Effector memory CD8-positive, alpha-beta T cell (primary cell): ENCODE measurements at places on chromosomes 4 and X.

- H3K27ac ChIP-seq = no peak overlapping the region
- no peaks in the 10 kb centered on the region for H3K36me3 ChIP-seq
- H3K27me3 ChIP-seq = no peaks in the 10 kb centered on the region
- no peak overlapping the region for H3K4me3 ChIP-seq
- DNase-seq = no peak
- no peaks in the 10 kb centered on the region for H3K4me1 ChIP-seq
Observed at GRCh38 chr4:86961116-86961515, 26.3 kb downstream of the AFF1 start.

- no peak overlapping the region for H3K4me3 ChIP-seq
- no peak for DNase-seq
- H3K4me1 ChIP-seq = no peaks in the 10 kb centered on the region
- no peak overlapping the region for H3K27ac ChIP-seq
- H3K36me3 ChIP-seq = no peaks in the 10 kb centered on the region
- no peaks in the 10 kb centered on the region for H3K27me3 ChIP-seq
Observed at GRCh38 chrX:148133105-148133725, 152.1 kb downstream of the FMR1NB start.

GRCh38 chrX:125758819-125759218, 407.3 kb downstream of the DCAF12L2 start:
- no peak for DNase-seq
- H3K27me3 ChIP-seq = no peaks in the 10 kb centered on the region
- no peaks in the 10 kb centered on the region for H3K36me3 ChIP-seq

- H3K4me3 ChIP-seq = no peak overlapping the region
- DNase-seq = no peak
- no peaks in the 10 kb centered on the region for H3K27me3 ChIP-seq
- H3K36me3 ChIP-seq = no peaks in the 10 kb centered on the region
- H3K27ac ChIP-seq = no peak overlapping the region
Observed at GRCh38 chr4:96916711-96917110, 1076.8 kb downstream of the PDHA2 start.

DNA sequence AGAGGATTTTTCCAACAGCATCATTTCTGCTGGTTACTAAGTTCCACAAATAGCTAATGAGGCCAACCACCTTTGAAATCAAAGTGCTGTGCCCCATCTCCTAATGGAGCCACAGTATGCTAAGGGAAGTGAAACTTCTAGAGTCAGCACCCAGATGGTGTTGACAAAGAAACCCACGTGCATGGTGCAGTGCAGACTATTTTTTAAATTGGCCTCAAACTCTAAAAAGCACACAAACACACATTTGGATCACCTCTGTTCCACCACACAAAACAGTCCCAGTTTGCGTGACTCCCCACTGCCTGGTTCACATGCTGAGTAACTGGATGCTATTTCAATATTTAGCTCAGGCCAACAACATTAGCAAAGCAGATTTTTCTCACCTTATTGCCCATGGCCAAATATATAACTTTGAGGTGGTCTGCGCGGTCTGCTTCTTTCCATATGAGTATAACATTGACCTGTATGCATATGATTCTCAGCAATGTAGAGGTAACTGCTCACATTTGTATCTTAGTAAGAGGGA, 69.9 kb downstream of the AMELX start:
- no peaks in the 10 kb centered on the region for H3K27me3 ChIP-seq
- H3K27ac ChIP-seq = no peak overlapping the region
- H3K36me3 ChIP-seq = no peaks in the 10 kb centered on the region
- no peaks in the 10 kb centered on the region for H3K4me1 ChIP-seq
- DNase-seq = no peak
- no peak overlapping the region for H3K4me3 ChIP-seq

DNA sequence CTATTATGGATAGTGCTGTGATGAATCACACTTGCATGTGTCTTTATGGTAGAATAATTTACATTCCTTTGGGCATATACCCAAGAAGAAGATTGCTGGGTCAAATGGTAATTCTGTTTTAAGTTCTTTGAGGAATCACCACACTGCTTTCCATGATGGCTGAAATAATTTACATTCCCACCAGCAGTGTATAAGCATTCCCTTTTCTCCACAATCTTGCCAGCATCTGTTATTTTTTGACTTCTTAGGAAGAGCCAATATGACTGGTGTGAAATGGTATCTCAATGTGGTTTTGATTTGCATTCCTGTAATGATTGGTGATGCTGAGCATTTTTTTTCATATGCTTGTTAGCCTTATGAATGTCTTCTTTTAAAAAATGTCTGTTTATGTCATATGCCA, 1120.2 kb downstream of the ARAP2 start:
- DNase-seq = no peak
- no peak overlapping the region for H3K27ac ChIP-seq
- H3K4me1 ChIP-seq = no peaks in the 10 kb centered on the region
- no peak overlapping the region for H3K4me3 ChIP-seq
- no peaks in the 10 kb centered on the region for H3K36me3 ChIP-seq

- no peak overlapping the region for H3K4me3 ChIP-seq
- H3K36me3 ChIP-seq = peaks cover 7% of the 10 kb centered on the region
- peaks cover 23% of the 10 kb centered on the region for H3K4me1 ChIP-seq
- H3K27me3 ChIP-seq = no peaks in the 10 kb centered on the region
Observed at GRCh38 chr4:6888506-6889071, 21.0 kb upstream of the TBC1D14 start.

DNA sequence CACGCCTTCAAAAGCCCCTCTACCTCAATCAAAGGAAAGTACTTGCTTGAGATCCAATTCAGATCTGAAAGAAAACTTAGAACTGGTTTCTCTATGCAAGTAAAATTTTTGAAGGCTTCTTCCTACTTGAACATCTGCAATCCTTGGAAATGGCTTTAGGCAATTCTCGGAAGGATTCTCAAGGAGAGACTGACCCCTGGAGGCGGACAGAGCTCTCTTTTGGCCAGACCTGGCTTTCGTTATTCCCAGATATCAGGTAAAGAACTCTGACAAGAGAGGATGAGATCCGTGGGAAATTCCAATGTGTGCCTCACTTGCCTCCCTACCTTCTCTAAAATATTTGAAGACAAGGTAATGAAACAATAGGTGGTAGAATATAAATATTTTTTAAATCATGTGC, 670.3 kb upstream of the FAM241A start:
- no peak overlapping the region for H3K4me3 ChIP-seq
- H3K27ac ChIP-seq = no peak overlapping the region
- DNase-seq = no peak
- H3K4me1 ChIP-seq = no peaks in the 10 kb centered on the region

GRCh38 chr4:36348403-36348938, 67.1 kb downstream of the DTHD1 start:
- H3K27ac ChIP-seq = peak overlapping the region; percentile 10
- H3K4me3 ChIP-seq = no peak overlapping the region
- DNase-seq = no peak

DNA sequence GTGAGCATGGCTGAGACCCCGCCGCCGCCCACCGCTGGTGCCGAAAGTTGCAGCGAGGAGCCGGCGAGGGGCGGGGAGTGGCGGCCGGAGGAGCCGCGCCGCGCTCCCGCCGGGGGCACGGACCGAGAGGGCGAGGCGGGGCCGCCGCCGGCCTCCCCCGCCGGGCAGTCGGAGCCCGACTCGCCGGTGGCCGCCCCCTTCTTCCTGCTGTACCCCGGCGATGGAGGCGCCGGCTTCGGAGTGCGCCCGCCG, 16.5 kb downstream of the UTP3 start:
- DNase-seq = no peak
- H3K27me3 ChIP-seq = no peaks in the 10 kb centered on the region
- H3K36me3 ChIP-seq = peaks cover 8% of the 10 kb centered on the region
- peaks cover 14% of the 10 kb centered on the region for H3K4me1 ChIP-seq
- no peak overlapping the region for H3K27ac ChIP-seq
- peak overlapping the region; percentile 88 for H3K4me3 ChIP-seq

GRCh38 chrX:153551135-153551534, 33.7 kb downstream of the ATP2B3 start:
- peaks cover 36% of the 10 kb centered on the region for H3K27me3 ChIP-seq

GRCh38 chr4:34953145-34953799, 1291.0 kb downstream of the ARAP2 start:
- no peaks in the 10 kb centered on the region for H3K4me1 ChIP-seq
- no peaks in the 10 kb centered on the region for H3K27me3 ChIP-seq
- no peaks in the 10 kb centered on the region for H3K36me3 ChIP-seq
- H3K27ac ChIP-seq = no peak overlapping the region

GRCh38 chr4:121096629-121097028, 24.3 kb upstream of the NDNF start:
- H3K36me3 ChIP-seq = no peaks in the 10 kb centered on the region
- no peaks in the 10 kb centered on the region for H3K27me3 ChIP-seq
- no peak for DNase-seq
- H3K27ac ChIP-seq = no peak overlapping the region
- no peak overlapping the region for H3K4me3 ChIP-seq

- H3K27ac ChIP-seq = no peak overlapping the region
- no peaks in the 10 kb centered on the region for H3K4me1 ChIP-seq
- DNase-seq = no peak
- no peak overlapping the region for H3K4me3 ChIP-seq
- no peaks in the 10 kb centered on the region for H3K27me3 ChIP-seq
- H3K36me3 ChIP-seq = no peaks in the 10 kb centered on the region
Observed at GRCh38 chr4:141388481-141388880, 167.8 kb downstream of the ZNF330 start.

- peak overlapping the region; percentile 91 for H3K4me3 ChIP-seq
- peak overlapping the region; percentile 99 for H3K27ac ChIP-seq
- H3K27me3 ChIP-seq = no peaks in the 10 kb centered on the region
- H3K4me1 ChIP-seq = peaks cover 54% of the 10 kb centered on the region
Observed at GRCh38 chrX:1464041-1464970, 11.6 kb upstream of the ASMTL start.

DNA sequence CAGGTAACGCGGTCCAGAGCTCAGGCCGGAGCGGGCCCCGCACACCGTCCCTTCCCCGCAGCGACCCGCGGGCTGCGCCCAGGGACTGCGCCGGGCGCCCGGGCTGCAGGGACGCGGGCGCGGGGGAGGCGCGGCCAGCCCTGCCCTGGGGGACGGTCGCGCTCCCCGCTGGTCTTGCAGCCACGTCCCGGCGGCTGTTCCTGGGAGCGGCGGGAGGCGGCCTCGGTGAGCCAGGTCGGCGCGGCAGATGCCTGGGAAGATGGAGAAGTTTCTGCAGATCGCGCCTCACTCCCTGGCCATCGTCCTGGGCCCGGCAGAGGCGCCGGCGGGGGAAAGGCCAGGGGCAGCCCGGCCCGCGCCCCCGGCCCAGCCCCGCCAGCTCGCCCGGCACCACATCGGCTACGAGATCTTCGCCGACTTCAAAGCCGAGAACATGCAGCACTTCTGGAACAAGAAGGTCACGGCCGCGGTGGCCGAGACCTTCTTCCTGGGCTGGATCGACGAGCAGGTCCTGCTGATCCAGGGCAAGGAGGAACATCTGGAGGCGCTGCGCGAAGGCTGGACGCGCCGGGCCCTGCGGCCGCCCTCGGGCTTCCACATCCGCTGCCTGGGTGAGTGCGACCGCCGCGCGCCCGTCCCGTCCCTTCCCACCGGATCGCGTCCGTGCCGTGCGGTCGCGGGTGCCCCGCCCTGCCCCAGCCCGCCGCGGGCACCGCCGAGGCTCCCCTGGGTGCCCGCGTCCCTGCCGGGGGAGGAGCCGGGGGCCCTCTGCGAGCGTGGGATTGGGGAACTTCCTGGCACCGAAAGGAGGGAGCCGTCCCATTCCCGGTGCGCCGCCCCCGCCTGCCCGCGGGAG, 107.4 kb upstream of the STOX2 start:
- H3K27ac ChIP-seq = no peak overlapping the region
- H3K4me3 ChIP-seq = peak overlapping the region; percentile 13
- H3K4me1 ChIP-seq = no peaks in the 10 kb centered on the region
- H3K36me3 ChIP-seq = no peaks in the 10 kb centered on the region

- no peak overlapping the region for H3K27ac ChIP-seq
- DNase-seq = no peak
- H3K4me1 ChIP-seq = peaks cover 14% of the 10 kb centered on the region
- H3K4me3 ChIP-seq = no peak overlapping the region
- H3K27me3 ChIP-seq = no peaks in the 10 kb centered on the region
Observed at GRCh38 chrX:129750971-129751370, 12.2 kb downstream of the XPNPEP2 start.

- H3K4me1 ChIP-seq = no peaks in the 10 kb centered on the region
- DNase-seq = no peak
- H3K27me3 ChIP-seq = peaks cover 13% of the 10 kb centered on the region
- no peak overlapping the region for H3K27ac ChIP-seq
- no peaks in the 10 kb centered on the region for H3K36me3 ChIP-seq
Observed at GRCh38 chr4:41921476-41921875, 13.8 kb upstream of the TMEM33 start.

DNA sequence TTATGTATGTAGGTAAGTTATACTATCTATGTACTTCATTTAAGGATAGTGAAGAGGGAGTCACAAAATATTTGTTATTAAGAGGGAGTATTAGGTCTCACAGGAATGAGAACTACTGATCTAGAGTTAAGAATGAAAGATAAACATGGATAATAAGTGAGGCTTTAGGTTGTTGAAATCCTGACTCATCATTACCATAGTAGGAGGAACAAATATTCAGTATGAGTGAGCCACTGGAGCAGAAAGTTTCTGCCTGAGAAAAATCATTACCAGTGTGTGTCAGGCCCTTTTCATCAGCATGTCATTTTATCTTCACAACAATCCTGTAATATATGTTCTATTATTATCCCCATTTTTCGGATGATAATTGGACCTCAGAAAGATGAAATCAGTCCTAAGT, 27.2 kb upstream of the IGSF1 start:
- H3K36me3 ChIP-seq = no peaks in the 10 kb centered on the region
- H3K4me3 ChIP-seq = no peak overlapping the region
- no peaks in the 10 kb centered on the region for H3K27me3 ChIP-seq
- H3K4me1 ChIP-seq = no peaks in the 10 kb centered on the region
- H3K27ac ChIP-seq = no peak overlapping the region

GRCh38 chrX:136170139-136170800, 22.9 kb downstream of the FHL1 start:
- DNase-seq = no peak
- no peaks in the 10 kb centered on the region for H3K4me1 ChIP-seq
- no peaks in the 10 kb centered on the region for H3K36me3 ChIP-seq
- no peak overlapping the region for H3K27ac ChIP-seq
- H3K27me3 ChIP-seq = no peaks in the 10 kb centered on the region
- no peak overlapping the region for H3K4me3 ChIP-seq
